Activated T-cell treated with anti-CD3 and anti-CD28 coated beads for 24 hours (primary cell): ENCODE measurements at places on chromosomes 3 and 15.

GRCh38 chr3:133548090-133548489, 25.4 kb upstream of the CDV3 start:
- DNase-seq: no peak

DNA sequence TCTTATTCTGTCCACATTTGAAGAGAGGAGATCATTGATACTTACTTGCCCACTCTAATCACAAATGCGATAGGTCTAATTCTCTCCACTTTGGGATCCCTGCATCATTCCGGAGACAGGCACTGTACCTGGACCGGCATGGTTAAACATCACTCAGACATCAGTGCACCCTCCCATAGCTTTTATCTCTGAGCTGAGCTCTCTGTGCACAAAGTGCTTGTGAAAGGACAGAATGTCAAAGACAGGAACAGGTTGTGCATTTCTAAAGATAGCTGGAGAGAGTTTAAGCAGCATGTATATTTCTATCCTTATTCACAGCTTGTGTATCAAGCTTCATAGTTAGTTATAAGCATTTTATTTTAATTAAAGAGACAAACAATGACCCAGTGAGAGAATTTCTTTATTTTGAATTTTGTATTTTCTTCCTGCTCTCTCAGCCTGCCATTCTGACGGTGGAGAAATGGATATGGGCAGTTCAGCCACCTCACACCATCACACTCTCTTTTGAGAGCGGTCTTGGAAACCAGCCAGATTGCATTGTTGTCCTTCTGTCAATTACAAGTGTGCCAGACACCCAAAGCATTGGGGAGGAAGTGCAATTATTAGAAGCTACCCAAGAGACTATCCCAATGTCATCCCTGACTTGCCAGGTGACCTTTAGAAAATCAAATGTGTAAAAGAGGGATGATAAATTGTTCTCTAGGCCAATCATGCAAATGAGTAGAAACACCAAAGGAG, 65.2 kb upstream of the CHL1 start:
- DNase-seq: no peak

DNA sequence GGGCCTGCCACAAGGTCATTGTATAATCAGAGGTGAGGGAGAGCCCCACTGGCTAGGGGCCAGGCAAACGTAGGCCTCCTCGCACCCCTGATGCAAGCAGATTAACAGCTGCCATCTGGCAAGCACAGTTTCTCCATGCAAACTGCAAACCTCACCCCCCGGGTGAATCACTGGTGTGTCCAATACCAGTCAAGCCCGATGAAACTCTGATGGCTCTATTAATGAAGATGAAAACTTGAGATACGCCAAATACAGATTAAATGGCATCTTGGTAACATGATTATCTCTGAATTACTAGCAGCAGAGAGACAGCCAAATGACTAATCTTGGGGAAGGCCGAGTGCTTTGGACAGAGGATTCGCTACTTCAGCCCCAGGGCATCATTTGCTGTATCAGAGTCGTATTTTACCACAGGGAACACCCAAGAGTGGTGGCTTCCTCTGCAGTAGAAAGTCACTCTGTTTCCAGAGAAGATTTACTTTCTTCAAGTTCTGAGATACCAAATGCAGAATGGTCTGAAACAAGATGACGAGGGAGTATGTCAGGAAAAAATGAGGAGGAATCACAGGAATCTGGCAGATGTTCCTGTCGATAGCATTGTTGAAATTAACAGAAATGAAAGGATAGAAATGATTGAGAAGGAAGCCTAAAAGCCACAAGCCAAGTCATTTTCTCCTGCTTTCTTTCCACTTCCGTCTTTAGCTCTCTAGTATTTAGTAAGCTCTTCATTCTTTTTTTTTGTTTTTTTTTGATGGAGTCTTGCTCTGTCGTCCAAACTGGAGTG, 96.2 kb upstream of the NR2F2 start:
- no peak for DNase-seq

- no peak for DNase-seq
These were observed 54.3 kb upstream of the SNRPA1 start for GRCh38 chr15:101349047-101349951.

GRCh38 chr3:128782282-128783146, 56.5 kb downstream of the RAB7A start:
- no peak for DNase-seq

DNA sequence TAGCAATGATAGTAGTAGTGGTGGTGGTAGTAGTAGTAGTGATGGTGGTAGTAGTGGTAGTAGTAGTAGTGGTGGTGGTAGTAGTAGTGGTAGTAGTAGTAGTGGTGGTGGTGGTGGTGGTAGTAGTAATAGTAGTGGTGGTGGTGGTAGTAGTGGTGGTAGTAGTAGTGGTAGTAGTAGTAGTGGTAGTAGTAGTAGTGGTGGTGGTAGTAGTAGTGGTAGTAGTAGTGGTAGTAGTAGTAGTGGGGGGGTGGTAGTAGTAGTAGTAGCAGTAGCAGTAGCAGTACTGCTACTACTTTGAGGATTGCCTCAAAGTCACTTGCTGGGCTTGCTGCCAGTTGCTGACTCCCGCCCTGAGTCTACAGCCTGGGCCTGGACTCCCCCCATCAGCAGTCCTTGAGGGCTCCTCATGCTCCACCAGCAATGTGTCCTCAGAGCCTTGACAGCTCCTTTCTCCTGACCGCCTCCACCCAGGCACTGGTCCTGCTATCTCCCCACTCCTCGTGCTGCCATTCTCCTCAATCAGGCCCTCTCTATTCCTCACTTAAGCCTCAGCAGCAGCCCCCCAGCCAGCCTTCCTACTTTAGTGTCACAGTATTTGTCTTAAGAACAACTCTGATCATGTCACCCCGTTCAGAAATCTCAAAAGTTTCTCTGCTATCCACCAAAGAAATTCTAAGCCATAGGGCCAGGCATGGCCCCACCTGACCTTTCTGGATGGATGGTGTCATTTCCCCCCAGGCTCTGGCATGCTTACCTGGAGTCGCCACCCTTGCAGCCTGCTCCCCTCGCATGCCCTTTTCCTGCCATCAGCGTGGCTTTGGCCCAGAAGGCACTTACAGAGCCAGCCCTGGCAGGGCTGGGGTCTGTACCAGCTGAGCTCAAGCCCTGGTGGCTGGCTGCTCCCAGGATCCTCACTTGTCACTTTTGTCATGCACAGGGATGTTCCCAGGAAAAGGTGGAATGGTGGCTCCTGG, 45.6 kb downstream of the DLEC1 start:
- no peak for DNase-seq

DNA sequence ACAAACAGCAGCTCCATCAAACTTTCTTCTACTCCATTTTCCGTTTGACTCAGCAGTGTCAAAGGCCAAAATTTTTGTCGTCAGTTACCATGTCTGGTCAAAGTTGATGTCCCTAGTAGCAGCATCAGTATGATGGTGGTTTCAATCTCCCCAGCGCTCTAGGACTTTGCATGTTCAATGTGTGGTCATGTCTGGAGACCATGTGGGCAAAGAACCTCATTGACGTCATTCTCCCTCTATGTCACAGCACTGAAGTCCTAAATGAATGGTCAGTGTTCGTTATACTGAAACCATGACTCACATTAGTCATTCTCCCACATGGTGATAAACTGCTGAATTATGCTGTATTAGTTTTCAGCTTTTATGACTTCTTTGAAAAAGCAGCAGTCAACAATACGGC, 23.2 kb downstream of the SHC4 start:
- no peak for DNase-seq

DNA sequence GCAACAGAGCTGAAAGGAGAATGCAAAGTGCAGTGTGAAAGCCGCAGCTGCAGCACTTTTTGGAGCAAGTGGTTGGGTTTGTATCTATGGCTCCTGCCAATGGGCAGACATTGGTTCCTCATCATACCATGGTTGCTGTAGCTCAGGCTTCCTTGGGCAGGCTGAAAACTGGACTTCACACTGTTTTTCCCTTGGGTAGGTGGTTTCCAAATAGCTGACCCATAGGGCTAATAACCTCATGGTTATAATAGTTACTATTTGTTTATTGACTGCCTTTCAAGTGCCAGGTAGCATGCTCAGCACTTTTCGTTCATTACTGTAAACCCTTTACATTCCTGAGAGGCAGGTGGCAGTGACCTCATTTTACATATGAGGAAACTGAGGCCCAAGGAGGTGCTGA, 4.5 kb downstream of the CGNL1 start:
- no peak for DNase-seq

DNA sequence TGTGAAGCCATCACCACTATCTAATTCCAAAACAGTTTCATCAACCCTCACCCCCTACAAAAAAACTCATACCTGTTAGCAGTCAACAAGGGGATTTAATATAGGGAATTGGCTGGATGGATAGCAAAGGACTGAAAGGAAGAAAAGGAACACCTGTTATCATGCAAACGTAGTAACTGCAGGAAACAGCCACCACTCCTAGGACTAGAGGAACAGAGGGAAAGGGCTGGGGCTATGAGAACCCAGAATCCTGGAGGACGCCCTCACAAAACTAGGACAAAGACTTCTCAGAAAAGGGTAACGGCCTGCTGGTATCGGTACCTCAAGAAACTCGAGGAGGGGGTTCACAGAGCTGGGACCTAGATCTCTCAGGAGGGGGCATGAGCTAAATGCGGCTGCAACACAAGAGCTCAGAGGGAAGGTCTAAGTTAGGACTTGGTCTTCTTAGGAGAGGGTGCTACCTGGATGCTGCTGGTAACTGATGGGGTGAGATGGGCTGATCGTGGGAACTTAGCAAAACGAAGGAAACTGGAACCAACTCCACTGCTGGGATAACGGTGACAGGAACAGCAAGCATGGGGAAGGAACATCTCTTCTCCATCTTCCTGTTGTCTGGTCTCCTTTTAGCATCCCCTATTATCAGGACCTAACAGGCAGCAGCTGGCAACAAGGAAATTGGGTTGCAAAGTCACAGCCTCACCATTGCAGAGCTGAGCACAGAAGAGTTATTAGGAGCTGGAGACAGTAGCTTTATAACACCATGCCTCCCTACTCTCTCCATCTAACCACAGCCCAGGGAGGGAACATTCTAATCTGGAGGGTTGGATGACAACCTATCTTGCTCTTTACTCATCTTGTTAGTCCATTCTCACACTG, 147.7 kb downstream of the UACA start:
- DNase-seq: no peak

DNA sequence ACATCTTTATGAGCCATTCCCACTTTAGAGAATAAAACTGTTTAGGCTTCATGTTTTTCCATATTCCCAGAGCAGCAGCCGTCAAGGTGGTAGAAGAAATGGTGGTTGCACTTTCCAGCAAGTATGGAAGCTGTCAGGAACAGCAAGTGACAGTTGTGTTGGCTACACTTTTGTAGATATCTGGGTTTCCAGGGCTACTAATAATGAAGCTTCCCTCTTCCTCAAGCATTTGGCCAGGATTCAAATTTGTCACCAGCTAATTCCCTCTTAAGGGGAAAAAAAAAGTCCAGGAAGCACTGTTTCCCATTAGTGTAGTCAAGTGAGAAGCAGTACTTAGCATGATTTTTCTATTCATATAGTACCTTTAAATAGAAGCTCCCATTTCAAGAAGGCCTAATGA, 252.8 kb downstream of the IGSF11 start:
- DNase-seq: no peak

GRCh38 chr3:155079746-155080487, at the start of gene MME:
TSS of gene MME (plus strand) at chr3:155080319. CDS start at chr3:155084168, 3,849 bp downstream.
- DNase-seq: no peak

DNA sequence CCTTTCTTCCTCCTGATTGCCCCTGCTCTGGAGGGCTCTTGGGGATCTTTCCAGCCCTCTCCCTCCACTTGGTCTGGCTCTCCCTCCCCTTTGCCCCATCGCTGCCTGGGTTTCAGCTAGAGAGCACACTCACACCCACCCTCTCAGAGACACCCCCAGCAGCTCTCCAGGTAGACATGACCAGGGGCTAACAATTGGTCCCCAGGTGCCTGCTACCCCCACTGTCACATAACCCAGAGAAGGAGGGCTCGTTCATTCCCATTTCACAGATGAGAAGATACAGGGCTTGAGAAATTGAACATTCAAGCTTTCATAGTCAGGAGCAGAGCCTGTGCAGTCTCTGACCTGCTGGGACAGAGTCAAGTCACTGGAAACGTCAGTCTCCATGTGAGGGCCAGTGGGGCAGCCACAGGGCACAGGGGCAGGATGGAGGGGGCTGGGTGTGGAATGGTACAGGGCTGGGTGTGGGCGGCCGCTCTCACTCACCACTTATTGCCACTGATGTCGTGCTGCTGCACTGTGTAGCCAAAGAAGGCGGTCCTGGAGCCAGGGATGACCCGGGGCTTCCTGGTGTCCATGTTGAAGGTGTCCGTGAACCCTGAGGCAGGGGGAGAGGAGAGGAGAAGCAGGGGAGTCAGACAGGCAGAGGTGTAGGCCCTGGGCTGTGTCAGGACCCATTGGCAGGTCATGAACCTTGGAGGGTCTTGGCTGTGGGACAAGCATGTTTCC, 29.4 kb downstream of the ITGA11 start:
- no peak for DNase-seq

DNA sequence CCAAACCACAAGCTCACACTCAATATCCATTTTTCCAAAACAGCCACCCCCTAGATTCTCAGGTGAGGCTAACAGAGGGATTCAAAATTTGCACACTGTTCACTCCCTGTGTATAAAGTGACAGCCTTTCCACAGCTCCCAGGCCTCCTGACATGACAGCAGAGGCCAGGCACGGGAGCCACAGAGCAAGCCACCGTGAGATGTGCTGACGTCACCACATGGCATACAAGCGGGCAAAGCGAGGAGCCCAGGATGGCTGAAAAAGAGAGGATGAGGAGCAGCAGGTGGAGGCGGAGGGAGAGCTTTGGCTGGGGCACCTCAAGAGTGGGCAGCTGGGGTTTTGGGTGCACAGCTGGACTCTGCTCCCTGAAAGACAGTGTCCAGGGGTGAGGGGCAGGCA, 27.1 kb downstream of the EHD4 start:
- DNase-seq: no peak

DNA sequence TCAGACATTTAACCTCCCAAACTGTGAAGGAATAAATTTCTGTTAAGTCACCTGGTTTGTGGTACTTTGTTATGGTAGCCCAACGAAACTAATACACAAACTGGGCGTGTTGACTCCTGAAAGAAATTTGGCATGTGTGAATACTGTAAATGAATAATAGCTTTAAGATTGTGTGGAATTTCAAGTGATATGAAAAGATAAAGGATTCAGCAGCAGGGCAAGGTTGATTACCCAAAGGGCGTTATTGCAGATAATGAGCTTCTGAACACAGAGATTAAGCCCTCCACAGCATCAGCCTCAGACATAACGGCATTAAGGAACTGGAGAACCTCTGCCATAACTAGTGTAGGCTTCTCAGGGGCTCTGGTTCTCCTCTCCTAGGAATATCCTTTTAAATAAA, 451.5 kb upstream of the NECTIN3 start:
- DNase-seq: no peak
